ENCODE measurements at places on chromosomes 6 and 20.

- DNase-seq = peak; percentile 43
Observed at GRCh38 chr6:158042245-158042798, 60.7 kb downstream of the SYNJ2 start.

DNA sequence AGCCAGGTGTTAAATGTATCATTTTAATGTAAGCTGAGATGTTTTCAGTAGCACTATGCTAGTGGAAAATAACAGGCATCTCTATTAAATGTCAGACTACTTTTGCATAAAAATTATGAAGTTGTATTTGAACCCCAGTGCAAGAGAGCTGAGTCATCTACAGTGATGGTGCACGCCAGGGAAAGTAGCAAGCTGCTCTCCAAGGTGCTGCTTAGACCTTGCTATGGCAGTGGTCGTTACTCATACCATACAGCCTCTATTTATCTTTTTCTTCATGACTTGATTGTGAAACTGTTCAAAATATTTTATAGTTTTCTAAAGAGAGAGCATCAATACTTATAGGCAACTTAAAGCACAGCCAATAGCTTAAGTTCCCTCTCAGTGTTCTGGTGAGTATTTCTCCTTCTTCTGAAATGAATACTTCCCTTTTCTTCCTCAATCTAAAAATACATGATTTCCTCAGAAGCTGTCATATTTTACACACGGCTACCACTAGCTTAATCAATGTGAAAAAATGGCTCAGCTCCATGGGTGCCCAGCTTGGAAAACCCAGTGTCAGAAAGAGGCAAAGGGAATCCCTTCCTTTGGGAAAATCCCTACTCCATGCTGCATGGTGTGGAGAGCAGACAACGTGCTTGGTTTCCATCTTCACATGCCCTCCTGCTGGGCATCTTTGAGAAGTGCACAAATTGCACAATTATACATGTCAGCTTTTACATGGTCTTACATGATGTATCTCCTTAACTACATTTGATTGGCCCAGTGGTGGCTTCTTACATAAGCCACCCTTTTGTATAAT lies 105.6 kb downstream of the ELOVL4 start:
- no peak for DNase-seq

DNA sequence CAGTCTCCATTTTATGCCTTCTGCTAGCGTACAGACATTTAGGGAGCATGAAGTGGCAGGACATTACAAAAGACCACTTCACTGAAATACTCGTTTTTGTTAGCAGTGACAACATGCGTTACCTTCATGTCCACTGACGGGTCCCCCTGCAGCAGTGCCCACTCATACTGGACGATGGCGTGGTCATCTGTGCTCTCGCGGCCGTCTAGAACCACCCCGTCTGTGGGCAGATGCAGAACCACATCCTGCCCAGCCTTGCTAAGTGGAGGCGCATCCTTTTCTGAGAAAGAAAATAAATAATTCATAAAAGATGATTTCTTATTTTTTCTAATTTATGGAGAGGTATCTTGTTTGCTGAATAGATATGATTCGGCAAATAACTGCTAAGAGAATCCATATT lies 11.3 kb downstream of the LRP11 start:
- DNase-seq = no peak

GRCh38 chr6:124423621-124424020 lies 538.6 kb upstream of the RNF217 start:
- DNase-seq = no peak

DNA sequence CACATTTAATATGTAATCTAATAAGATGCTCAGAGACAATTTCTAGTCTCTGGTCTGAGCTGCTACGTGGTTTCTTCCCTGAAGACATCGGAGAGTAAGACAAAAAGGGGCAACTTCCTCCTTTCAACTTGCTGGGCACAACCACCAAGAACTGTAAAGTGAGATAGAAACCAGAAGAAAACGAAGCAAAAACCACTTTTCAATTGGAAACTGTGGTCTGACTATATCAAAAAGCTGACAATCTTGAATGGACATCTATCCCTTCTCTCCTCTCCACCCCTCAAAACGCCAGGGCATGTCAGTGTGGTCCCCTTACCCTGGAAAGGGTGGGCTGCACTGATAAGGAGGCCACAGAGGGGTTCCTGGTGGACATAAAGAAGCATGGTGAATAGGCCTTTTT lies 269.1 kb downstream of the CD83 start:
- DNase-seq = no peak

- DNase-seq = no peak
Observed at GRCh38 chr20:23870461-23870860, 9.1 kb downstream of the CST5 start.

DNA sequence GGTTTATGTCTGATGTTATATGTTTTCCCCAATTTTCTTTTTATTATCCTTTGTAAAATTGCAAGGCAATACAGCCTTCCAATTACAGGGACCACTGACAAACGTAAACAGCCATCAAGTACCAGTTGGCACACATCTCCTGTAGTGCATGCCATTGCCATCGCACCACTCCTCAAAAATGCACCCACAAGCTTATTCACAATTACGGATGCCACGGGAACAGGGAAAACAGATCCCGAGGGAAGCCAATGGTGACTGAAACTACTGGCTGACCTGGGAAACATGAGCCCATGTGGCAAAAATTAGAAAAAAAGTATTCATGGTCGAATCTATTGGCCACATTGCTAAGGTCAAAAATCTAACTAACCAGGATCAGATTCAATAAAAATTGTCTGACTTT lies 395.2 kb downstream of the PAX1 start:
- no peak for DNase-seq

- DNase-seq = no peak
Observed at GRCh38 chr6:69705954-69706353, 90.9 kb downstream of the LMBRD1 start.

DNA sequence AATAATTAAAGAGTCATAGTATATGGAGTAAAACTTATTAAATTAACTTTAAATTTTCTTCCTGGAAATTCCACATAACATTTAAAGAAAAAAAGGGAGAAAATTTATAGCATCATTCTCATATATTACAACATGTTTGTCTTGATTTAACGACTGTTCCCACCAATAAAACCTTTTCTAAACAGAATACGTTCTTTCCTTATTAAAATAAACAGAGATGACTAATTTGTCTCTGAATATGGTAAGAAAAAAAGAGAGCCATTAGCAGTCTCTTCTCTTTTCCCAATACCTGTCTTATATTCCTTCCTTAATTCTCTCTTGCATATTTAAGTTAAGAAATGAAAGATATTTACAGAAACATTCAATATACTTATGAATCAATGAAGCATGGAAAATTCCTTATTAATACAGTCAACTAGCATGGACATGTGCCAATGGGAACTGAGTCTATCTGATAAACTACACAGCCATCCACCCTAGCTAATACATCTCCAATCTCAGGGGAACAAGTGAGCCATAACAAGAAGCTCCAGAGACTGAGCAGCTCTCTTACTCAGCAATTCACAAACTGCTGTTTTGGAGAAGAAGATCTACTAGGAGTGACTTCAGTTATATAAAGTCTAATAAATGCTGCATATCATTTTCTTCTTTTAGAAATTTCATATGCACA lies 347.1 kb upstream of the MANEA start:
- DNase-seq = no peak

- DNase-seq = no peak
Observed at GRCh38 chr6:617456-618100, 39.3 kb downstream of the HUS1B start.

GRCh38 chr6:37700620-37700973 lies 2.9 kb upstream of the MDGA1 start:
- no peak for DNase-seq

- DNase-seq = no peak
Observed at GRCh38 chr6:47352194-47352920, 42.7 kb upstream of the TNFRSF21 start.

GRCh38 chr6:1108198-1108597 lies 203.7 kb upstream of the FOXQ1 start:
- DNase-seq = no peak

GRCh38 chr20:58850693-58851174 lies at the start of gene GNAS-AS1:
GNAS-AS1 (minus strand) TSS chr20:58850902.
- peak; percentile 90 for DNase-seq

GRCh38 chr6:105921781-105922180 lies 164.4 kb upstream of the PRDM1 start:
- no peak for DNase-seq

- peak; percentile 39 for DNase-seq
Observed at GRCh38 chr20:63711085-63711645, 3.3 kb downstream of the ZGPAT start.

DNA sequence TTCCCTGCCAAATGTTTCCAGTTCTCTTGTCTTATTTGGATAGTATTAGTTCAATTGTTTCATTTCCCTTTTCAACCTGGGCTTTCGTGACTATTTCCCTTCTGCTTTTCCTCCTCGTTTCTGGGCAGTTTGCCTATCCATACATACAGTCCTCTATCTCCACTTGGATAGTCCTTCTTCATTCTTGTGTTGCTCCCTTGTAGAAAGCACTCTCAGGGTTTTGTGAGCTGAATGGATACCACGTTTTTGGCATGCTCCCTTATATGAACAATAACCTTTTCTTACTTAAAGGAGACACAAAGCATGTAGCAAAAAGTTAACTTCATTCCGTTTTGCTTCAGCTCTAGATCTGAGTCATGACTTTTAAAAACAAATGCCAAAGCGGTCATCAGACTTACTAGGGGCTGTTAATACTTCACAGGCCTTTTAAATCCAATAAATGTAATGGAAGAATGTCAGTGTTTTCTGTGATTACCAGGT lies 16.6 kb downstream of the CRYBG1 start:
- no peak for DNase-seq
